SHP77 (cell line): ENCODE measurements at places on chromosomes 12 and 14.

GRCh38 chr14:102998393-102998792, 59.0 kb downstream of the CDC42BPB start:
- DNase-seq = no peak

GRCh38 chr12:23671881-23672280, 277.6 kb downstream of the SOX5 start:
- DNase-seq = no peak

DNA sequence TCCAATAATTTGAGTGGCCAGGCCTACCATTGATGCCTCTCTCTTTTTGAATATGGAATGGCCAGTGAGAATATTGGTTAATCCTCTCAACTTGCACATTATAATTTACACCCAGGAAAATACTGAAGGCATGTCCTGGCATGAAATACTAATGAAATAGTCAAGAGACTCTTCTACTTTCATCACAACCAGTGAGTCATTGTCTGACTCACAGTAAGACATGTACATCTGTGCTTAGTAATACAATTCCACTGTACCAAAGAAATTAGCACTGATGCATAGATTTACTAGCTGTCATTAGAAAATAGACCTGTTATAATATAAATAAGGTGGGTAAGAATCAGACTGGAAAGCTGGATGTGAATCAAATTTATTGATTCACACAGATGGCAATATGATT, 31.6 kb downstream of the KCNC2 start:
- DNase-seq = no peak

GRCh38 chr12:4064008-4064407, 190.8 kb upstream of the PARP11 start:
- no peak for DNase-seq

DNA sequence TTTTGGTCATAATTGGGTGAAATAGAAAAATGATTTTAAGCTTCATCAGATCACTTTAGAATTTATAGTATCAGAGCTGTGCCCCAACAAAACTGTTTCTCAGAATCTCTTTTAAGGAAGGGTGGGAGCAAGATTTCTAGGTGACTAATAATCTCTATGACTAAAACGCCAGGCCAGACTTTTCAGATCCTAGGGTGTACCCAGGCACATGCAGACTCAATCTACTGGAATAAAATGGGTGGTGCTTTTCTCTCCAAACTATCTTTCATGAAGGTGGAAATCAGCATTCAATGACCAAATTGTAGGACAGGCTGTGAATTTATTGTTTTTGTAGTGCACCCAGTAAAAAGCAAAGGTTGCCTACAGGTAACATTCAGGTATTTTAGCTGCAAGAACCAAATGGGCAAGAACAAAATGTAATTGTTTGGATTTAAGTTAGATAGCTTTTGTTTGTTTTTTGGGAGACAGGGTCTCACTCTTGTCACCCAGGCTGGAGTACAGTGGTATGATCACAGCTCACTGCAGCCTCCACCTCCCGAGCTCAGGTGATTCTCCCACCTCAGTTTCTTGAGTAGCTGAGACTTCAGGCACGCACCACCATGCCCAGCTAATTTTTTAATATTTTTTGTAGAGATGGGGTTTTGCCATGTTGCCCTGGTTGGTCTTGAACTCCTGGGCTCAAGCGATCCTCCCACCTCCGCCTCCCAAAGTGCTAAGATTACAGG, 49.5 kb downstream of the PPP2R5C start:
- no peak for DNase-seq

- DNase-seq = no peak
These were observed 122.4 kb downstream of the GPR135 start for GRCh38 chr14:59342516-59343484.

- no peak for DNase-seq
These were observed 62.8 kb downstream of the OTOGL start for GRCh38 chr12:80162177-80162576.

DNA sequence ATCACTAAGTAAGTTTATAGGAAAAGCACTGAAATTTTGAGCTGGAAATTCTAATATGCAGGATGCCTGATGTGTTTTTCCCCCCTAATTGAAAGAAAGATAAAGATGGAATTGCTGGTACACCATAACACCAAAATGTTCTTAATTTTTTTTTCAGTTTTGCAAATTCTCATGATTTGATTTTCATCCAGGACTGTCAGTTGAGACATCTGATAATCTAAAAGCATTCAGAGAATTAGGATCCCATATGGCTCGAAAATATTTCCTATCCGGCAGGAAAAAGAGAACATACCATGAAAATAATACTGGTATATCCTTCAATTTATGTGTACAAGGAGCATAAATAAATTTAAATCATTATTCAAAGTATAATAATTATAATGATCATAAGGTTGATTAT, 452.1 kb downstream of the APAF1 start:
- DNase-seq = no peak

DNA sequence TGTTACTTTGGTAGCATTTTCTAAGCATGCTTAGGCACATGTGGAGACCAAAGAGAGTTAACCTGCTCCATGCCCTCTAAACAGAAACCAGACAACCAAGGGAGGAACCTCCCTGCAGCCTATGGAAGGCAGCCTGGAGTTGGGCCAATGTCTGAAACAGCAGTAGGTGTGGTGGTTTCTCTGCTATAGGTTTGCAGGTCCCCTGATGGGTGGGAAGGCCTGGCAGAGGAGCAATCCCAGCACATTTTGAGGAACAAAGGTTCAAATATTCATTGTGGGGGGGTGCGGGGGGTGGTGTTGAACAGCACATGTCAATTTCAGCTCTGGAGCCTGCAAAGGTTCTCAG, 65.4 kb downstream of the DACT1 start:
- DNase-seq = no peak

DNA sequence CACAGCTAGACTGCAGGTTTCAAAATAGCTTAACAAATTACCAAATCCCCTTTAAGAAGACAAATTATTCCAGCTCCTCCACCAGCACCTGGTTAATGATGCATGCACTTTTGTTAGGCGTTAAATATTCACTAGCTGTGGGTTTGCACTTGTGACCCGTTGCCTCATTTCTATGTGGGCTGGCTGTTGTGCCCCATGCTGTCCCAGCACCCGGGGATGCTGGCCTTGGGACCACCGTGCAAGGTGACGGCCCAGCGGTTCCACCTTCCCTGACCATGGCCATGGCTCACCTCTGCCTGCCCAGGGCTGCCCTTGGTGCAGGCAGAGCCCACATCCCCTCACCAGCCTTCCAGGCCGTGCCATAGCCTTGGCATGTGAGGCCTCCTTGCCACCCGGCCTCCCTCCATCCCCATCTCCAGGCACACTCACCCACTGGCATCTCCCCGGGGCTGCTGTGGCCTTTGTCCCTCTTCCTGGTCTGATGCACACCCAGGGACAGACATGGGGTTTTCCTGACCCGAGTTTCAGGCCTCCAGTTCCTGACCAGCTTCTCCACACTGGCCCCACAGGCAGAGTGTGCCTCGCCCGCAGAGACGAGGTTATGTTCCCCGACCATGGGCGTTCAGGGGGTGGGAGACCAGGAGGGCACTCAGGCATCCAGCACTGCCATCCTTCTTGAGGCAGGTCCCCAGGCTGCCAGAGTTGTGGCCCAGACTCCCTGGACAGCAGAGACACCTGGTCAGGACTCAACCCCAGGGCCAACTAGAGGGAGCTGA, 20.3 kb upstream of the C14orf180 start:
- no peak for DNase-seq

DNA sequence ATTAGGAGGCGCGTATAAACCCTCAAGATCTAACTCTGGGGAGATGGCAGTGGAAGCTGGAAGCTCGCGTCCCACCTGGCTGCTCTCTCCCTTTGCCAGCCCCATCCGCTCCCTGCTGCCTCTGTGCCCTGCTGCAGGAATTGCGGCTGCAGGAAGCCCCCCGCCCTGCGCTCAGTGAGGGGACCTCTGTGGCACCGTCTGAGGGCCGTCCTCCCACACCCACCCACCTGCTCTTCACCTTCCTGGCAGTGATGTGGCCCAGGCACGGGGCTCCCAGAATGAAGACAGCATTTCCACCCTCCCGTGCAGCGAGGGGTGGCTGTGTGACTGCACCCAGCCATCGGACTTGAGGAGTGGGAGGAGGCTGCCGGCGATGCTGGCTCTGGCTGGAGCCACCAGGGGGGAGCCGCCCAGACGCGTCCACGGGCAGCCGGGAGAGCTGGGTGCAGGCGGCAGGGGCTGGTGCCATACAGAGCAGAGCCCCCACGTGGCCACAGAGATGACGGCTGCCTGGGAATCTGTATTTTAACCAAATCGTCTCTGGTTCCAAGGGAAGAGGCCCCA, 28.3 kb upstream of the GALNT9 start:
- DNase-seq = no peak

DNA sequence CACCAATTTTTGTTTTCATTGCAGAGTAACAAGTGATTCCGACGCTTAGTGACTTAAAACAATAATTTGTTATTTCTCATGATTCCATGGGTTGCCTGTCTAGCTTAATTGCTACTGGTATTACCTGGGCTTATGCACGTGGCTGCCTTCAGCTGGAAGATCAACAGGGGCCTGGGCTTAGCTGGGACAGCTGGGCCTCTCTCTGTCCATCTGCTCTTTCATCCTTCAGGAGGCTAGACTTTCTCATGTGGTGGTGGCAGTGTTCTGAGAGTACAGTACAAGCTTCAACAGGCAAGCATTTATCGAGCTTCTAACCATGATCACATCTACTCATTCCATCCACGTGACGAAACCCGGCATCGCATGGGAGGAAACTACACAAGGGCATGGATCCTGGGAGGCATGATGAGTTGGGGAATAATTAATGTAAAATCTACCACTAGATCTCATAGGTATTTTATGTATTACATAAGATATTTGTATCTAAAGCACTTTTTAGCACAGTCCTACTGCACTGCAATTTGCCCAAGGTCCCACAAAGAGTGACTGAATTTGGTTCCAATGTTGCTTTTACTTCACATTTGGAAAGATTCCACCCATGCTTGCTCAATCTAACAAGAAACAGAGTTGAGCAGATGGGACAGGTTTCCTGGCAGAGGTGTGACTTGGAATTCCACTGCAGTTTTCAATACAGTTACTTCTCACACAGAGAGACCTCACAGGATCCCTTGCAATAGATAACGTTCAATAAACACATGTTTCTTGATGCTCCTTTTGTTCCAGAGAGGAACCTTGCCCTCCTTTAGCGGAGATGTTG, 153.1 kb upstream of the FRMD6 start:
- peak; percentile 11 for DNase-seq

DNA sequence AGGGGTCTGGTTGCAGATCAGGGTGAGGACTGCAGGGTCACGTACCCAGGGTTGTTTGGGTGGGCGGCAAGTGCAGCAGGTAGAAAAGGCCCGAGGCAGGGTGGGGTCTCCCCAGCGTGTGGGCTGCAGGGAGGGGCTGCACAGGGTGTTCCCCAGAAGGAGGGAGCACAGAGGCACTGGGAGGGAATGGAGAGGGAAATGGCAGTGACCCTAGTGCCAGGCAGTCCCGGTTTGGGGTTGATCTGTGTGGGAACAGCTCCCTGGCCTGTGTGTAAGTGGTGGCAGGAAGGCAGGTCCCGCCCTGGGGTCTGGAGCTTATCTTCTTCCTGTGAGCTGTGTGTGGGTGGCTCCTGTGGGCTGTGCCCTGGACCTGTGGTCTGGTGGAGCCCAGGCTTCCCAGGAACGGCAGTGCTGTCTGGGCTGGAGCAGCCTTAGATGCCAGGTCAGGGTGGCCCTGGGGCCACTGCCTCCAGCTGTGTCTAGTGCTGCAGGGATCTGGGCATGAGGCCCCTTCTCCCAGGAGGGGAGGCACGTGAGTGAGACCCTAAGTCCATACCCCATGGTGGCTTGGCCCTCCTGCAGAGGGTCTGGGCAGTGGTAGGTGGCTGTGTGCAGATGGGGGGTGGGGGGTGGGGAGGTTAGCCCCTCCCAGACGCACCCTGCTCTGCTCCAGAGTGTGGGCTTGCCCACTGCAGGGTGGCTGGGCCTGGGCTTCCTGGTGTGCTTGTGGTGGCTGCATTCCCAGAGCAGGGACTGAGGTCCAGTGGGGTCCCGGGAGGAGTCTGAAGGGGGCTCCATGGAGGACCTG, 363.5 kb downstream of the TMEM121 start:
- DNase-seq = no peak
